ENCODE measurements at places on chromosomes 7 and 10.
A peak's percentile ranks its signal among the peaks of the same experiment; 100 is the strongest.

GRCh38 chr7:151175793-151176311 lies 8.4 kb upstream of the GBX1 start:
- no peak for DNase-seq

- DNase-seq = no peak
Measured at GRCh38 chr10:62738916-62739315, 65.6 kb upstream of the ADO start.

- peak; percentile 78 for DNase-seq
Measured at GRCh38 chr7:108525327-108525984, 479 bp downstream of the PNPLA8 start.

GRCh38 chr10:1168763-1169162 lies 112.6 kb downstream of the WDR37 start:
- DNase-seq = no peak

GRCh38 chr10:71714031-71714410 lies 5.6 kb downstream of the C10orf105 start:
- DNase-seq = no peak

DNA sequence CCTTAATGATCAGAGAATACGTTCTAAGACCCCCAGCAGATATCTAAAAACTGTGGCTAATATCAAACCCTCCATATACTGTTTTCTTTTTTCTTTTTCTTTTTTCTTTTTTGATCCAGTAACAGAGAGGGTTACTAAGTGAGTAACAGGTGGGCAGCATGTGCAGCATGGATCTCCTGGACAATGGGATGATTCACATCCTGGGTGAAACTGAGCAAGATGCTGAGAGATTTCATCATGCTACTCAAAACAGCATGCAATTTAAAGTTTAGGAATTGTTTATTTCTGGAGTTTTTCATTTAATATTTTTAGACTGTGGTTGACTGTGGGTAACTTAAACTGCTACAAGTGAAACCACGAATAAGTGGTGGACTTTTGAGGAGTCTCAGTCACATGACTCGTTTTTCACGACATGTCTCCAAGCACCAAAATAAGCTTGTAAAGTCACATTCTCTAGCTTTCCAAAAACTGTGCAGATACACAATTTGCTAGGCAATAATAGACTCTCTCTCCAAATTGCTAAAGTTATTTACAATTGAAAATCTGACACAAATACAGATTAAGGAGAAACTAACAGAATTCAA lies 716.2 kb downstream of the NXPH1 start:
- DNase-seq = no peak

- no peak for DNase-seq
Measured at GRCh38 chr10:1475771-1476454, 261.4 kb downstream of the ADARB2 start.

DNA sequence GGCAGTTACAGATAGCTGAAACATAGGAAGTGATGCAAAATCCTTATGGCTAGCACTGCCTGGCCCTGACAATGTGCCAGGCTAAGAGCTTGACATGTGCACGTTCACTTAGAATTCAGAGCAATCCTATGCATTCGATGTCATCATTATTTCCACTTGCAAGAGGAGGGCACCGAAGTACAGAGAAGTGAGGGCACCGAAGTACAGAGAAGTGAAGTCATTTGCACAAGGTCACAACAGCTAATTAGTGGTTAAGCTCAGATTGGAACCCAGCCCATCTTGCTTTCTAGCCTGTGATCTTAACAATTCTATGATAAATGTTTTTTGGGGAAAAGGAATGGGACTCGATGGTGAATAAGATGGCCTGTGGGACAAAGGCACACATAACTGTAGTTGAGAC lies 73.4 kb downstream of the ARHGAP22 start:
- DNase-seq = no peak

- DNase-seq = peak; percentile 39
Measured at GRCh38 chr7:16881844-16882243, at the start of gene AGR3. Gene AGR3, minus strand, starts transcription at chr7:16881983. Its CDS starts 3,365 bp downstream, at chr7:16878618.

- DNase-seq = no peak
Measured at GRCh38 chr7:8131694-8132605, 130.0 kb downstream of the ICA1 start.

GRCh38 chr10:9301148-9301547 lies 1246.7 kb downstream of the GATA3 start:
- DNase-seq = peak; percentile 4

DNA sequence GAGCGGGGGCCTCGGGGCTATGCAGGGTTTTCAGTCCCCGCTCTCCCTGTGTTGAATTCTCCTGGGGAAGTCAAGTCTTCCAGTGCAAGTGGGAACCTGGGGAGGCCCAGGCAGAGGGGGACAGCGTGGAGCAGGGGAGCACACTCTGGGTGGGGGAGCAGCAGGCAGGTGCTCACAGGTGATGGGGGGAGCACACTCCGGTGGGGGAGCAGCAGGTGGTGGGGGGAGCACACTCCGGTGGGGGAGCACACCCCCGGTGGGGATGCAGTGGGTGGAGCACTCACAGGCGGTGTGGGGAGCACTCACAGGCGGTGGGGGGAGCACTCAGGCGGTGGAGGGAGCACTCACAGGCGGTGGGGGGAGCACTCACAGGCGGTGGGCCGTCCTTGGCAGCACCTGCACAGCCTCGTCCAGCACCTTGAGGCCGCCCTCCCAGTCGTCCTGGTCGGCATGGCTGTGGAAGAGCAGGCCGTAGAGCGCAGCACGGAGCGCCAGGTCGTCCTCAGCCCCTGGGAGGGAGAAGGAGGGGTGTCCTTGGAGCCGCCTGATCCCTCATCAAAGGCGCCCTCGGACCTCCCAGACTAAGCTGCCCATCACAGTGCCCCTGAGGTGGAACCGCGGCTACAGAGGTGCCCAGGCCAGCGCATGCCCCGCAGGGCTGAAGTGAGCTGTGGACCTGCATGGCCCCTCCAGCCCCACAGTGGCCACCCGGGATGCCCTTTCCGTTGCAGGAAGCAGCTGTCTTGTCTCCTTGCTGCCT lies 56.7 kb downstream of the CFAP46 start:
- no peak for DNase-seq

- no peak for DNase-seq
Measured at GRCh38 chr7:117008118-117008885, 55.0 kb downstream of the ST7 start.

GRCh38 chr10:24897326-24897926 lies 55.0 kb downstream of the PRTFDC1 start:
- peak; percentile 28 for DNase-seq

GRCh38 chr7:55152516-55152915 lies 133.7 kb downstream of the EGFR start:
- no peak for DNase-seq

DNA sequence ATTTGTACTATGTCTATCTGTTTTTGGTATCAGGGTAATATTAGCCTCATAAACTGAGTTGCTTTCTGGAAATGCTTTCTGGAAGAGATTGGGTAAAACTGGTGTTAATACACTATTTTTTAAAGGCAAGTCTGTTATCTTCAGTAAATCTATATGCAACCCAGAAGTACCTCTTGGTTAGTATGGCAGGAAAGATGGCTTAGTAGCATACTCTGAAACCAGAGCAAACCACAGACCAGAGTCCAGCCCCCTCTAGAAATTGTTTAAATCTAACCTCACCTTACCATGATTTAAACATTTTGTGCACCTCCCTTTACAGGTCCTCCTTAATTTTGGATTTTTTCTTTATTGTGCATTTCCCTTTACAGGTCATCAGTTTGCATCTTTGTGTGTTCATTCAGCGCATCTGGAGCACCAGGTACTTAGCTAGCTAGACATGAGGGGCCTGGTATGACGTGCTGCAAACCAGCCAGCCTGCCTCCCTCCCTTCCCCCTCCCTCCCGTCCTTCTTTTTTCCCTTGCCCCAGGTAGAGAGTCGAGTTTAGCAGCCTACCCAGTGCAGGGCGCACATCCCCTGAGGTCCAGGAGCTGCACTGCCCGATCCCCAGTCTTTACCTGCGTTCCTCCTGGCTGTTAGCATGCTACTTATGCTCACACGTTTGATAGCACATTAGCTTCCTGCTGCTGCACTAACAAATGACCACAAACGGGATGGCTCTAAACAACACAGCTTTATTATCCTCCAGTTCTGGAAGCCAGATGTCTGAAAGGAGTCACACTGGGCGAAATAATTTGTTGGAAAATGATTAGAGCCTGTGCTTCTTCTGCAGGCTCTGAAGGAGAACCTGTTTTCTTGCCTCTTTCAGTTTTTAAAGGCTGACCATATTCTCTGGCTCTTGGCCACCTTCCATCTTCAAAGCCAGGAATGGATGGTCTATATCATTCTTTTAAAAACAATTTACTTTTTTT lies 299.9 kb upstream of the HABP2 start:
- DNase-seq = no peak

DNA sequence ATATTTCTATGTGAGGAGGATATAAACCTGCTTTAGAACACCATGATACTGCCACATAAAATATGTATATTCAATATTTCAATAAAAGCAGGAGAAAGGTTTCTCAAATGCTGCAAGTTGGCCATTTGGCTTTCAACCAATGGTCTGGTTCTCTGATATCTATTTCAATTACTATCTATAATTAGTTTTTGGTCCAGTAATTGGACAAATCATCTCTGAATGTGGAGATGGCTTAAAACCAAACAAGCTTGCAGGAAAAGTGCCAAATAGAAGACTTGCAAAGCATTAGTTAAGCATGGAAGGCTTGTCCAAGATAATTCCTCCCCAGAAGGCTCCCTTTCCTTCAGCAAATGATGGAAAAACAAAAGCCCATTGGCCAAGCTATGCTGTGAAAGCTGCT lies 140.1 kb downstream of the CPEB3 start:
- DNase-seq = no peak

DNA sequence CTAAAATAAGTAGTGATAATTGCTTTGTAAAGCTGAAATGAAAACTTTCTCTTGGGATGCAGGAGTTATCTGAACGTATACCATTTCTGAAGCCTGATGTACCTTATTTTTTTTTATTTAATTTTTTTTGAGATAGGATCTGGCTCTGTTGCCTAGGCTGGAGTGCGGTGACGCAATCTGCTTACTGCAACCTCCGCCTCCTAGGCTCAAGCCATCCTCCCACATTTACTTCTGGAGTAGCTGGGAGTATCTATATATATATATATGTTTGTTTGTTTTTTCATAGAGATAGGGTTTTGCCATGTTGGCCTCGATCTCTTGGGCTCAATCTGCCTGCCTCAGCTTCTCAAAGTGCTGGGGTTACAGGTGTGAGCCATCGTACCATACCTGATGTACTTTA lies 2.4 kb downstream of the PMPCB start:
- no peak for DNase-seq

DNA sequence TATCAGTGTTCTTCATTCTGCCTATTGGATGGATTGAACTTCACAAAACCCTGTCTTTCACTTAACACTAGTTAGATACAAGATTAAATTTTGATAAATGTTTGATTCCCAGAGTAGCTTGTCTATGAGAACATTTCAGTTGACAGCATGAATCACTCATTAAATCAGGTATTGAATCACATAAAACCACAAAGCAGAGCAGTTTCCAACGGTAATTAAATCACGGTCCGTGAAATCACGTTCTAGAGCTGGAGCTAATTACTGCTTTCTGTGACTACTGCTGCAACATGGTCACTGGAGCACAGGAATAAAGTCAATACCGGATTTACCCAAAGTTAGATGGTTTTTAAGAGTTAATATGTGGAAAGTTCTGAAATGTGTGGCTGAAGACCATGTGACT lies 257.8 kb upstream of the PCDH15 start:
- no peak for DNase-seq

- no peak for DNase-seq
Measured at GRCh38 chr10:86410542-86411124, 44.0 kb upstream of the GRID1 start.

DNA sequence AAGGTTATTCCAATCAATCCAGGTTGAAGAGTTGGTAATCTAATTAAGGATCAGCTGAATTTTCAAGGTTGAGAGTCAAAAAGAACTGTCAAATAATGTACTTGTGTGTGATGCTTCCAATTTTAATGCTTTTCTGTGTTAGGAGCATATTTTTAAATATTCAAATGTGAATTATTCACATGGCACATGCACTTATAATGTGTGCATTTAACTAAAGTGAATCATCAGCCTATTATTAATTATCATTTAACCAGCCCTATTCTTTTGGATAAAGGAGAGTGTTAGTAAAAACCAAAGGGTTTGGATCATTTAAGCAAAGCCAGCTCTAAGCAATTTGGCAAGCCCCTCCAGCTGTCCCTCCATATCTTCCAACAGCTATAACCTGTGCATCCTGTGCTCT lies 11.2 kb downstream of the LGI1 start:
- DNase-seq = no peak

- peak; percentile 50 for DNase-seq
Measured at GRCh38 chr7:140403878-140404564, at the start of gene RAB19. Gene RAB19, plus strand, starts transcription at chr7:140404058. Its CDS starts 3,589 bp downstream, at chr7:140407647.

GRCh38 chr7:105857009-105857952 lies 19.1 kb downstream of the ATXN7L1 start:
- DNase-seq = no peak

DNA sequence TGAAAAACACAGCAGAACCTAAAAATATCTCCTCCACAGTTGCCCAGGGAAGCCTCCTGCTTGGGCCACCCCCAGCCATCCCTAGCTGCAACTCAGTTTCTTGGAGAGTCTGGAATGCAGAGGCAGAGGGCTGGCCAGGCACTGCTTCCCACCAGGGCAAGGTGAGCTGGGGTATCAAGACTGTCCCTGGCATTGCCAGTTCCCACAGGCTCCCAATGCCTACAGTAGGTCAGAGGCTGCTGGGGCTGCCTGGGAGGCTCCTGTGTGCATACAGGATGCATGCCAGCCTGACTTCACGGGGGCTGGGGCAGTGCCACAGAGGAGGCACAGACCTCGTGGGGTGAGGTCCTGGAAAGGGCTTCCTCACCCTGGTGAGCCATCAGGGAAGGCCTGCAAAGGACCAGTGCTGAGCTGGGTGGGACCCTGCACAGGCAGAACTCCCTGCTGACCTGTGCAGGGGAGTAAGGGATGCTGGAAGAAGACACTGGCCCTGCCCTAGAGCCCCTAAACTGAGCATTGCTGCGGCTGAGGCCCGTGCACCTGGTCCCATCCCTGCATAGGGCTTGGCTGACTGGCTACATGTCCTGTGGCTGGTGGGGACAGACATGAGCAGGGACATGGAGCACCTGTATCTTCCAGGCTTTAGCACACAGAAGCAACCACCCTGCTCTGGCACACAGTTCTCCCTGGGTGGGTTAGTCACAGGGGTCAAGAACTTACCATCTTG lies 121.9 kb upstream of the RET start:
- DNase-seq = no peak

DNA sequence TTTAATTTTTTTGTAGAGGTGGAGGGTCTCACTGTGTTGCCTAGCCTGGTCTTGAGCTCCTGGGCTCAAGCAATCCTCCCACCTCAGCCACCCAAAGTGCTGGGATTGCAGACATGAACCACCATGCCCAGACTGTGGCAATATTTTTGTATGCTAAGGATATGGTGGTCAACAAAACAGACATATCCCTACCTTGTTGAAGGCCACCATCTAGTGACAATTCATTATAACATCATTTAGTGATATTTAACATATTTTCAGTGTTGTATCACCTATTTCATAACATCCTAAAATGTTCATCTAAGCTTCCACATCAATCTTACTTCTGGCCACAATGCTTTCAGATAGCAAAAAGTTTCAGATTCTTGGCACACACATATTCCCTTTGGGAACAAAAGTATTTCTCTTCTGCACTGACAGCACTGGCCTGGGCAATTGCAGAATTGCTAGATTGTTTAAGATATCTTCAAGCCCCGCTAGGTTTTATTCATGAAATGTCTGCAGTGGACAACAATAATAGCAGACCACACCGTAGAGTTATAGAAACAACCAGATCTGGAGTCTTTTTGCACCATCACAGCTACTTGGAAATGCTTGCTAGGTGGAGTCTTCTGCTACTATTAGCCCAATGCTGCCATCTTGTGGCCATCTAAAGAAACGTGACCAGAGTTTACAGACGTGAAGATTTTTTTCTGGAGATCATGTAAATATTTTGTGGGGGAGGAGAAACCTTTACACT lies 58.4 kb downstream of the DNAJC12 start:
- DNase-seq = peak; percentile 71
